ENCODE measurements at places on chromosomes 1 and 21.

- DNase-seq = no peak
Observed at GRCh38 chr1:42927274-42927841, 31.3 kb downstream of the SLC2A1 start.

- no peak for DNase-seq
Observed at GRCh38 chr21:33308586-33309490, 15.9 kb upstream of the IFNAR1 start.

GRCh38 chr1:98389809-98390208, 271.7 kb upstream of the SNX7 start:
- DNase-seq = peak; percentile 93

- peak; percentile 84 for DNase-seq
Observed at GRCh38 chr21:34367320-34367935, 3.6 kb downstream of the KCNE2 start.

DNA sequence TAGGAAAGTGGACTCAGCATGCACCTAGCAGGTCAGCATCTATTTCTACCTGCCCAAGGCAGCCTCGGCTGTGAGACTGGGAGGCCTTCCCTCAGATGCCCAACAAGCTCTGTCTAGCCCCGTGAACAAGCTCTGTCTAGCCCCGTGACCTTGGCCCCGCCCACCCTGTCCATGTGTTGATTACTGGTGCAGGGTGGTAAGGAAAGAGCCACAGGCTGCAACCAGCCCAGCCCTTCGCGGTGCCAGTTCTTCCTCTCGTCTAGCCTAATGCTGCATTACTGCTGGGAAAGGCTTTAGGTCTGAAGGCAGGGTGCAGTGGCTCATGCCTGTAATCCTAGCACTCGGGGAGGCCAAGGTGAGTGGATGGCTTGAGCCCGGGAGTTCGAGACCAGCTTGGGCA, 2.2 kb downstream of the GPR153 start:
- no peak for DNase-seq
